ENCODE measurements at places on chromosomes 11 and 22. TPM values are rescaled to one million over a fixed set of nuclear protein-coding genes. Genes with fewer than 3 reads are reported as not detected.

GRCh38 chr11:118646393-118646792 lies 33.1 kb downstream of the TREH start:
- no peak for DNase-seq

DNA sequence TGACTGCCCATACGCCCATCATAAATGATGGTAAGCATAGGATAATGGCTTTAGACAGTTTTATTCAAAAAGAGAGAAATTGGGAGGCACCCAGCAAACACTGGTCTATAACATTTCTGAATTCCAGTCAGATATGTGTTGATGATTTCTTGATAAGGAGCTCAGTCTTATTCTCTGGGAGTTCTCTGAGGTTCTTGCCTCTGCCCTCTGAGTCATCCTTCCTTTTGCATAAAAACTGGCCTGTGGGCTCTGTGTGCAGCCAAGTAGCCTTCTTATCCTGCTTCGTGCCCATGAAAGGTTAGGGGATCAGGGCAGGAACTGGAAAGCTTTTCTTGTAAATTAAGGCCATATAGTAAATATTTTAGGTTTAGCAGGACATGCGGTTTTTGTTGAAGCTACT lies 48.9 kb downstream of the FAR1 start:
- DNase-seq: no peak

DNA sequence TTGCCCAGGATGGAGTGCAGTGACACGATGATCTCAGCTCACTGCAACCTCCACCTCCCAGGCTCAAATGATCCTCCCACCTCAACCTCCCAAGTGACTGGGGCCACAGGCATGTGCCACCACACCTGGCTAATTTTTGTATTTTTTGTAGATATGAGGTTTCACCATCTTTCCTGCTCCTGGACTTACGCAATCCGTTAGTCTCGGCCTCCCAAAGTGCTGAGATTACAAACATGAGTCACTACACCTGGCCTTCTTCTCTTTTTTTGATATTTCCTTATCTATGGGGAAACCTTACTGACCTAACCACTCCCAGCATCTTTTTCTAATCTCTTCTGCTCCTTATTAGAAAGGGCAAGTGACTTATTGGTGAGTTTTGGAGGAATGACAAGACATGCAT lies 121.7 kb upstream of the CHORDC1 start:
- DNase-seq: no peak

DNA sequence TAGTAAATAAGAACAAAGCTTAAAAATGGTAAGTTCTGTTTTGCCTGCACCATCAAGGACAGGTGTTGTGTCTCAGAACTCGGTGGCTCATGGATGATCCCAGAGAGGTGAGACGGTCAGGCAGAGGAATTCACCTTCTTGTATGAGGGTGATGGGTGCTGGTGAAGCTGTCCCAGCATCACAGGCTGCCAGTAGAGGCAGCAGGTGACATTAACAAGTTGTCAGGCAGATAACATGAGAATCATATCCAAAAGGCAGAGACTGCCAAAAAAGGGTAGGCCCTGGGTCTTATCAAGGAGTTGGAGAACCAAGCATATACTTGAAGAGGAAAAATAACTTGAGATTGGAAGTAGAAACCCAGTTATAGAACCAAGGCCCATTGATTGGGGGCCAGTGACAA lies 437.8 kb downstream of the DYNC2H1 start:
- DNase-seq: no peak

- DNase-seq: no peak
These were observed 1.7 kb downstream of the MALAT1 start for GRCh38 chr11:65500387-65501185.

- DNase-seq: no peak
These were observed 1.2 kb downstream of the TOB2 start for GRCh38 chr22:41445129-41446056.

GRCh38 chr11:35126879-35127581 lies 11.9 kb upstream of the CD44 start:
- no peak for DNase-seq

DNA sequence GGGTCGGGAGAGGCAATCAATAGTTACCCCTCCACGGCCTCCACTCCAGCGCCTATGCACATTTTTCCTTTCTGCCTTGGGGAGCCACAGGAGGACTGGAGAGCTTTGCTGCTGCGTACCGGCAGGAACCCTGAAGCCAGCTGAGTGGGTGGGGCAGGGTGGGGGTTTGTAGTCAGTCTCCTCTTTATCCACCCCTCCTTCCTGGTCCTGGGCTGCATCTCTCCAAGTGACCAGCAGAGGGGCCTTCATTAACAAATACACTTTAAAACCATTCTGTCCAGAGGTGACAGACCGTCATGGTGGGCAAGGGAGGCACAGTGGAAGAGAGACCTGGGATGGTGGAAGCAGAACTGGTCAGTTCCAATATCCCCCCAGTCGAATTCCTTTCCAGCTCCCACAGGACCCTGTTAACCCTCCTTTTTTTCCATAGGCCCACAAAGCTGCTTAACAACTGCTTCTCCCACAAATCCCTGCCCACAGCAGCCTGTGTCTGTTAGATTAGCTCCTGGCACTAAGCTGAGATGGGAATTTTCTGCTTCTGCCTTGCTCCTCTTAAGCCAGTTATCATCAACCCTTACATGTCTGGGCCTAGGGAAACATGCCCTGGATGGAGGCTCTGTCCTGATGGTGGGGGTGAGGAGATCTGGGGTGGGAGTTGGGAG lies 3.9 kb upstream of the ABCG4 start:
- peak; percentile 76 for DNase-seq

- DNase-seq: no peak
These were observed 1.2 kb downstream of the DPAGT1 start for GRCh38 chr11:119100246-119100970.

The TMEM121B gene
- total RNA-seq: 44.1 TPM

The NXPE1 gene
- not detected for total RNA-seq

The NEFH gene
- 27.1 TPM for total RNA-seq
